ENCODE measurements at places on chromosomes 12 and 14.

DNA sequence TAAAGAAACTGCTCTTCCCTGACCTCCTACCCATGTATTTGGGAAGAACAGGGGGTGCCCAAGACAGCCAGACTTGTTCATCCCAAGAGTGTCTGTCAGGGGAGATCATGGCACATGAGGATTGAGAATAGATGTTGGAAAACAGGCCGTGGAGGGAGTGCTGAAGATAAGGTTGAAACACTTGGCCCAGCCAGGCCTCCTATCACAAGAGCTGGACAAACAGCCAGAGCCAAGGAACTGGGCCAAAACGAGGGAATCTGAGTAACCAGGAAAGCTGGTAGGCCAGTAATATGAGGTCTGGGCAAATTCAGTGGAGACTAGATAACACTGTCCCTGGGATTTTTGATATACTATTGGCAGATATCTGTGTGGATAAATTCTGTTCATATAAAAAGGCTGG lies 161.7 kb downstream of the TMX1 start:
- DNase-seq = no peak

DNA sequence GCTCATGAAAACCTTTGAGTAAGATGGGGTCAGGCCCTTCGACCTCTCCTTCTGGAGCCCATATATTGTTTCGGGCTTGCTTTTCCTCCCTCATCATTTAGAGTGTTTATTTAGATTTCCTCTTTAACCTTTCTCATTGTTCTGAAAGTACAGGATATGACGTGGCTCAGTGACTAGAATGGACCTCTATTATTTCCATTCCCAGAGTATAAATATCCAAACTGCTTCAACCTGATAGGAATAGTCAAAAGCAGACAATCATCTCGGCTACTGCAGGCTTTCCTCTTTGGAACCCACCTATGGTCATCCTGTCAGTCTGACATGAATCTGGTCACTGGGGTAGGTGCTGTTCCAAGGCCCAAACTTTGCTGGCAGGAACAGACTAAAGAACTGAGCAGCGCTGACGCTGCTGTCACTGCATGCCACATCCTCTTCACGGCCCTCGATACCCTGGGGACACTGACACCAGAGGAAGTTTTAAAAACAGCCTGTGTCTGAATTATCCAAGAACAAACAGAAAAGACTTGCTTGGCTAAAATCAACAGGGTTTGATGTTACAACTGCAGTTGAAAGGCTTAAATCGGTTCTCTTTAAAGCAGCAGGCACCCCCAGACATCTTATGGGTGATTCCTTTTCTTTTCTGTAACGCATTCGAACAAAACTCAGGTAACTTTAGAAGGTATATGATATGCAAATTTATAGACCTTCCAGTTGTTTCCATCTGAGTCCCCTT lies 5.0 kb upstream of the DDX47 start:
- DNase-seq = peak; percentile 46

DNA sequence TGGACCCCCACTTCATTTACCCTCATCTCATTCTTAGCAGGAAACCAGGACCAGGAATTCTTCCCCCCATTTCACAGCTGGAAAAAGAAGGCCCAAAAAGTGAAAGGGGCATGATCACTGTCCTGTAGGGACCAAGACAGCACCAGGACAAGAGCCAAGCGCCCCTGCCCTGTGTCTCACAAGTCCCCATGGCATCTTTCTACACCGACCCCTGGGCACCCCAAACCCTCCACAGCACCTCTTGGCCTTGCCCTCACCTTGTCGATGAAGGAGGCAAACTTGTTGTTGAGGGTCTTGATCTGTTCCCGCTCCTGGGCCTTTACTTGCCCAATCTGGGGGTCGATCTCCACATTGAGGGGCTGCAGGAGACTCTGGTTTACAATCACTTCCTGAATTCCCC lies 710 bp downstream of the KRT76 start:
- no peak for DNase-seq

DNA sequence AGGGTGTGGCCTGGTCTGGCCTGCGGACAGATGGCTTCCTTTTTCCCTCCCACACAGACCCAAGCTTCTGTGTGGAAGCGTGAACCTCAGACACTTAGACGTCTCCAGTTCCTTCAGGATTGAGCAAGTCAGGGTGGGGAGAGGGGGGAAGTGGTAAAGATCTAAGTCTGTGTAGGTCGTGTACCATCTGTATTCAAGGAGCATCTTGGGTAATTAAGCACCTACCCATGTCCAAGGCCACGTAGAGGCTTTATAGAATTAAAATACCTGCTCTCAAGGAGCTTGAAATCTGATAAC lies 1.7 kb downstream of the AVIL start:
- no peak for DNase-seq

- no peak for DNase-seq
These were observed 91.0 kb downstream of the LRRC74A start for GRCh38 chr14:76917158-76917596.

GRCh38 chr14:89625731-89626232 lies 208.7 kb upstream of the FOXN3 start:
- DNase-seq = no peak

Data from right forelimb (tissue), 1 donor.